Midbrain (tissue), 1 donor: ENCODE measurements at places on chromosomes 11 and 22.

GRCh38 chr22:18024276-18024939, at the start of gene MICAL3:
MICAL3 (minus strand) TSS chr22:18024561; CDS start chr22:17906812, 117,749 bp downstream.
- peak; percentile 77 for DNase-seq

- no peak for DNase-seq
Observed at GRCh38 chr22:28410050-28410816, 269.4 kb downstream of the TTC28 start.

DNA sequence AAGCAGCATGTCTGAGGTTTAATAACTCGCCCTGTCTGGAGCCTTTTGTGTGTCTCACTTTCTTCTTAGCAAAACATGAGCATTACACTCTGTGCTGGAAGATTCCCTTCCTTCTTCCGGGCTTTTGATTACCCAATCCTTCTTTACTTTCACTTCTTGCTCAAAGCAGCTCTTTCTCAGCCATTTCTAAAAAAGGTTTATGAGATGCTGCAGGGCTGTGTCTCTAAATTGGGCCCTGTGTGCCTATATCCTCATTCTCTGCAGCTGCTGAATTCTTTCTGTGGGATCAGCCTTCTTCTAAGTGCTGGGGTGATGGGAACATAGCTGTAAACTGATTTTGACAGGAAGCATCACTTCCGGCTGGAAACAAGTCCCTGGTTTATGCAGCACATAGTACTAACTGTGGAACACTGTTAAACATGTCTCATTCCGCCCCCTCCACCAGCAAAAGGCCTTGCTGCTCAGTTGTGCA, 71.8 kb downstream of the PIWIL4 start:
- DNase-seq: peak; percentile 35

DNA sequence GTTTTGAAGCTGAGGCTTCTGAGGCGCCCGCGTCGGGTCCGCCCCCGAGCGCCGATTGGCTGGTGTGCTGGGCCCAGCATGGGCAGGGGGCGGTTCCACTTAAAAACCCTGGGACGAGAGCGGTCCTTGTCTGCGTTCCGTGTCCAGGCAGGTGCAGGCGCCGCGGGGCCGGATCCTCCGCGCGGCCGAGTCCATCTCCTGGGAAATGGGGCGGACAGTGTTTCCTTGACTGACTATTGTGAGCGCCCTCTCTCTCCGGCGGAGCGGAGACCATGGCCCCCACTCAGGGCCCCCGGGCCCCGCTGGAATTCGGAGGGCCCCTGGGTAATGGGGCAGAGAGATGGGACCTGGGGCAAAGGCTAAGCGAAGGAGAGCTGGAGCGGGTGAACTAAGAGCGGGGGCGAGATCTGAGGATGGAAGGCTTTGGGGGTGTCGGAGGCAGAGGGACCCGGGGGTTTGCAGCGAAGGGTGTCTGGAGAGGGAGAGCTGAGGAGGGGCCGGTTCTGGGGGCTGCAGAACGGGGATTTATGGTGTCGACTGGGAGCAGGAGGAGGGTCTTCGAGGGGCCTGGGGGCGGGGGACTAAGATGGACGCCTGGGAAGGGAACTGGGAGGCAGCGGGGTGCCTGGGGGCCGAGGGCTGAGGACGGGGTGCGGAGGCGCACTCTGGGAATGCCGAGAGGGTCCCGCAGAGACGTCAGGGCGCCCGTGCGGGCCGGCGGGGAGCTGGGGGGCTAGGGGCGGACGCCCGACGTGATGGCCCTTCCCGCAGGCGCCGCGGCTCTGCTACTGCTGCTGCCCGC, at the start of gene TM7SF2:
TM7SF2 (plus strand) TSS at position 129 of the 802 bp plus-strand sequence; CDS start at position 273, 144 bp downstream.
- peak; percentile 98 for DNase-seq

DNA sequence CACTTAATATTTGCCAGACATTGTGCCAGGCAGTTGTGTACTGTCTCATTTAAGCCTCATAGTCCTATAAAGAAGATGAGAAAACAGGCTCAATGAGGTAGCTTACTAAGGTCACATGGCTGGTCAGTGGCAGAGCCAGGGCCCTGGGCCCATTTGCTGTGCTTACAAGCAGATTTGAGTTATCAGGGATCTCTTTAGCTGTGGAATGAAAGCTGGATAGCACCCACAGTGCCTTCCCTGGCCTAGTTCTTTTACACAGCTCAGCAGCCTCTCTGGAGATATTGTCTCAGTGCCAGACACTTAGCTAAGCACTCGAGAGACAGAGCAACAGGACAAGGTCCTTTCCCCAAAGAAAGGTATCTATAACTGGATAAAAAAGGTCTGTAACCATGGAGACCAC, 6.1 kb downstream of the TMEM86A start:
- DNase-seq: peak; percentile 41

DNA sequence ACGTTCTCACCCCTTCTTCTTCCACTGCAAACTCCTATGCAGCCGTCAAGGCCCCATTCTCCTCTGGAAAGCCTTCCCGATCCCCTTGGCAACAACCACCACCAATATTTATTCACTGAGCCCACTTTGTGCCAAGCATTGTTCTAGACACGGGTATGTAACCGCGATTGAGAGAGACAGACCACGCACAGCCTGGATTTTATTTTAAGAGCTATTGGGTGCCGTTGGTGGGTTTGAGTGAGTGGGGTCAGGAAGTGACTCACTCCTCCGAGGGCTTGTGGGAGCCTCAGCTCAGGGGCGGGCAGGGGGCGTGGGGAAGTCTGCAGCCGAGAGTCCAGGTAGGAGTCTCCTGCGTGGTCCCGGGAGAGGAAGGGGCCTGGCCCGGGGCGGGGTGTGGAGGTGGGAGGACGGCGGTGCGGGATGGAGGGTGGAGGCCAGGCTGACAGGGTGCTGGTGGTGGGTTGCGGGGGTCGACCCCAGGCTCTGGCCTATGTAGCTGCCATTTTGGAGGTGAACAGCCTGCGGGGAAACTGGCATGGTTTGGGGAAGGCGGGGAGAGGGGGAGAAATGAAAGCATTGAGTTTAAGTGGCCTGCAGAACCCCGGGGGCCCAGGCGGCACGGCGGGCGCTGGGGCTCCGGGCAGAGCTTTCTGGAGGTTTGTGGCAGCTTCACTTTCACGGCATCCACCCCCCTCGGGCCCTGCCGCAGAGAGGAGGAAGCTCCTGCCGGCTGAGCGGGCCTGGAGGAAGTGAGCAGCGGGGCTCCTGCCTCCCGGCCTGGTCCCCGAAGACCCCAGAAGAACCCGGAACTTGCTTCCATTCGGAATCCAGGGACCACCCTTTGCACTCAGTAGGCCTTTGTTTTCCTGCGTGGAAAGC, 547 bp downstream of the PARVG start:
- no peak for DNase-seq

GRCh38 chr11:66230156-66230555, 38.3 kb upstream of the RAB1B start:
- DNase-seq: no peak

DNA sequence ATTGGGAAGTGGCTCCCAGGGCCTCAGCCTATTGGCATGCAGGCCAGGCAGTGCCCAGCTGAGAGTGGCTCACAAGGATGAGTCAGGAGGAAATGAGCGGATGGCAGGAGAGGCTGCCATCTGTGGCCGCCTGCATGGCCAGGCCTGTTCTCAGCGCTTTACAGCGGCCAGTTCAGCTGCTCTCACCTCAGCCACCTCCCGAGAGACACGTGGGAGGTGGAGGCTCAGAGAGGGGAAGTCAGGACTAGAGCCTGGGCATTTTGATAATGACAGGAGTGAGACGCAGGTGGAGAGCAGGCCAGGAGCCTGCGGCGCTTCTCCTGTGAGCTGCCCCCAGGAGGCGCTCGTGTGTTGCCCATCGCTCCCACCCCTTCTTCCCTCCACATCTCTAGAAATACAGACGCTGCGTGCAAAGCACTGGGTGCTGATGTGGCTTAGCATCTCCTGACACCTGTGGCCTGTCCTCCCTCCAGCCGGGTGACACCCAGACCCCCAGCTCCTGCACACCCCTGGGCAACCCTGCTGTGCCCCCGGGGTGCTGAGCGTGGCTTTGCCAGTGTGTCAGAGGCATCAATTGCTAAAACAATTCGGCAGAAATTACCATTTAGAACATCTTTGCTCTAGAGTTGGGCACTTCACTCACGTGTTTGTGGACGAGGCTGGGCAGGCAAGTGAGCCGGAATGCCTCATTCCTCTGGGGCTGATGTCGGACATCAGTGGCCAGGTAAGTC, 21.4 kb upstream of the PANX2 start:
- DNase-seq: no peak

GRCh38 chr22:46062971-46063631, 86.1 kb upstream of the WNT7B start:
- DNase-seq: no peak

- DNase-seq: peak; percentile 25
Observed at GRCh38 chr11:6574816-6575715, 28.4 kb downstream of the RRP8 start.

- DNase-seq: no peak
Observed at GRCh38 chr11:62069374-62069773, 54.4 kb upstream of the INCENP start.

DNA sequence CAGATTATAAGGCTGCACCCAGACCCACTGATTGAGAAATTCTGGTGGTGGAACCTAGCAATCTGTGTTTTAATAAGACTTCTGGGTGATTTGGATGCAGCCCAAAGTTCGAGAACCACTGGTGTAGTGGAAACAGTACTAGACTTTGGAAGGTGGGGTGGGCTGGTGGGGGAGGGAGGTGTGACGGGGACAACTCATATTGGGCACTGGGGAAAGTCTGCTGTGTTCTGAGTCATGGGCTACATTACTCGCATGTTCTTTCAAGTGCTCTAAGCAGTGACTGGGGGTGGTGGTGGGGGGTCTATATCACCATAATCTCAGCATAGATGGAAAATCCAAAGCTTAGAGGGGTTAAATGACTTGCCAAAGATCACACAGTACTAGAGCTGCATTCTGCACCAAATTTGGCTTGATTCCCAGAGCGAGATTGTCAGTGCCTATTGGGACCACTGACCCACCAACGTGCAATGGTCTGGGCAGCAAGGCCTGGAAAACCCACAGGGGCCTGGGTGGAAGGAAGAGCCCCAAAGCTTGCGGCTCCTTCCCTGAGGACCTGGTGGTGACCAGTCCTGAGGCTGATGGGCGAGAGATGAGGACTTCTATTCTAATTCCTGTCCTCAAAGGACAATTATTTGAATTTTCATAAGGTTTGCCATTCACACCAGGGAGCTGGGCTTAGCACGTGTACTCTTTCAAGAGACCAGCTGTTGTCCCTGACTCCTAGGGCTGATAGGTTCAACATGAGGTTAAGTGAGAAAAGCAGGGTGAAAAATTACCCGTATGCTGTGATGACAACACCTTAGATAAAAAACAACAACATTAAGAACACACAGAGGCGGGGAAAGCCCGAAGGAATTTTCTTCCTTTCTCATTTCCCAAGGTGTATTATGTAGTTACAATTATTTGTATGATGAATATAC, 77.5 kb upstream of the NARS2 start:
- no peak for DNase-seq

DNA sequence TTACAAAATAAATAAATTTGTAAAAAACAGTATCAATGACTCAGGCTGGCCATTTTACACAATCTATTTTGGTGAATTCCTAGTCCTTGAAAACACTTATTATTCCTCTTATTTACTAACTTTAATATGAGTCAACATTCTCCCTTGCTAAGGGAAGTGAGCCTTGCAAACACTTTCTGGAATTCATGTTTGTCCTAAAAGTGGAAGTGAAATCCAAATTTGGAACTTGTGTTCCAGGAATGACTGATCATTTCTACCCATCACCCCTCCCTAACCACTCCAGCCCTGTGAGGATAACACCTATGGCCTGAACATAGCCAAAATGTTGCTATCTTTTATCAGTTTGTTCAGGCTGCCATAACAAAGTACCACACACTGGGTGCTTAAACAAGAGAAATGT, 83.1 kb downstream of the OR5AK2 start:
- no peak for DNase-seq

GRCh38 chr11:14577835-14578529, 57.8 kb upstream of the PSMA1 start:
- DNase-seq: no peak

GRCh38 chr11:102429691-102430090, 22.9 kb downstream of the TMEM123 start:
- DNase-seq: no peak

DNA sequence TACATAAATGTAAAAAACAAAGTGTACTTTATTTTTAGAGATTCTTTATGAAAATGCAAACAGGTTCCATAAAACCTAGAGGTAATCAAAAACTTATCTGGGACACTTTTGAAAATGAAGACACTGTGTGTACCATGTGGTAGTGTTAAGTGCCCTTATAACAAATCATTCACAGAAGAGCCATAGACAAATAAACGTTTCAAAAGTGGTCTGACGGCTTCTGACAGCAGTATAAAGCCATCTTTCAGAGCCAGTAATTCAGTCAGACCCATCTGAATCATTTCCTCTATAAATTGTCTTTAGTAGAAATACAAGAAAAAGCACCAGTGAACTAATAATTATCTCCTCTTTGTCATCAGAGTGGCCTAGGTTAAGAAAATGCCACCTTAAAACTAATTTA, 100.0 kb downstream of the PAX6 start:
- no peak for DNase-seq

DNA sequence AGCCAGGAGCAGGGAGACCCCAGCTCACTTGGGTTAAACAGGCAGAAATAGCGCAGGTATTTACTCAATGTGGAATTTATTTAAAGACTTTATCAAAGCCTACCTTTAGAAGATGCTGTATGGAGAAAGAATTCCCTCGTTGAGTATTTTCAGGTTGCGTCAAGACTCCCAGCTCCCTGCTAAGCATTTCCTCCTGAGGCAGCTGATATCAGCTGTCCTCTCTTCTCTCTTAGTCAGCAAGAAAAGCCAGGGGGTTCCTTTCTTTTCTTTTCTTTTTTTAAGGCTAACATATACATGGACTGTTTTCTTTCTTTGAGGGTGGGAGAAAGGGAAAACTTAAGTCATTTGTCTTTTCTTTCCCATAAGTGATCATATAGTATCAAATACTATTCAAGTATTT, 125.8 kb upstream of the POU2AF2 start:
- no peak for DNase-seq

DNA sequence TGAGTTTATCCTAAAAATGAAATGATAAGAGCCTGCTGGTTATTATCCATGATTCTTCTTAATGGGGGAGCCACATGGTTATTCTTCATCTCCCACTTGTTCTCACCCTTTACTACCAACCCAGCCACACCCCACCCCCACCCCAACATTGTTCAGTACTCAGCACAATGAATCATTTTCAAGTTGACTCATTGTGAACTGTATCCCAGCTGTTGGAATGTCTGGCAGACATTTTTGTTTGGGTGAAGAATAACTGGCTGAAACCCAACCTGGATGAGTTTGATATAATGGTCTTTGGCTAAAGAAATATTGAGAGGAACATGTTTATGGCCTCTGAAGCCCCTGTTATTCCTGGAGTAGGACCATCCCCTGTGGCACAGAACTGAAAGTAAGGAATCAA, 136.2 kb downstream of the ELP4 start:
- no peak for DNase-seq
